ENCODE measurements at places on chromosomes 11 and 22.

GRCh38 chr11:3147257-3147619, 17.9 kb downstream of the OSBPL5 start:
- DNase-seq: no peak

- DNase-seq: no peak
Measured at GRCh38 chr11:43920598-43921419, 21.6 kb upstream of the C11orf96 start.

GRCh38 chr11:70301721-70302418, 31.4 kb downstream of the PPFIA1 start:
- DNase-seq: no peak

- DNase-seq: no peak
Measured at GRCh38 chr11:36672815-36673450, 74.9 kb upstream of the RAG2 start.

DNA sequence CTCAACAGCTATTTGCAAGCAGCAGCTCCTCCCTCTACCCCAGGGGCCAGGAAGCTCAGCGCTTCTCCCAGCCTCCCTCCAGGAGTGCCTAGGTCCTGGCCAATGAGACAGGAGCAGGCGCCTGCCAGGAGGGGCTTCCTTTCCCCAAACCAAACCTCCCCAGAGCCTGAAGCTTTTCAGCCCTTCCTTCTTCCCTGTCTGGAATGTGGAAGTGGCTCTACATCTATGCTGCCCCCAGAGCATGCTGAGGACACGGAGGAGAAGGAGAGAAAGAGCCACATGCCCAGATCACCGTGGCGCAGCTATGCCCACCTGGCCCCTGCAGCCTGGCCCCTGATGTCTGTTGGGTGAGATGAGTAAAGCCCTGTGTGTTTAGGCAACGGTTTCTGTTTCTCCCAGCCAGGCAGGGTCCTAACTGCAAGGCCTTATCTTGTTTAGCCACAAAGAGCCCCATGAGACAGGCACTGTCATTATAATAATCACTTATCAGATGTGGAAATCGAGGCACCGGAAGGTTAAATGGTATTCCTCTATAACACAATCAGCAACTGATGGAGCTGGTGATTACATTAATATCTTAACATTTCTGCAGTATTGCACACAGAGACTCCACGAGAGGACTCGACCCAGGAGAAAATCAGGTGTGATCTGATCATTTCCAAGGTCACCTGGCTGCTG, 315.8 kb downstream of the CTTN start:
- DNase-seq: no peak

DNA sequence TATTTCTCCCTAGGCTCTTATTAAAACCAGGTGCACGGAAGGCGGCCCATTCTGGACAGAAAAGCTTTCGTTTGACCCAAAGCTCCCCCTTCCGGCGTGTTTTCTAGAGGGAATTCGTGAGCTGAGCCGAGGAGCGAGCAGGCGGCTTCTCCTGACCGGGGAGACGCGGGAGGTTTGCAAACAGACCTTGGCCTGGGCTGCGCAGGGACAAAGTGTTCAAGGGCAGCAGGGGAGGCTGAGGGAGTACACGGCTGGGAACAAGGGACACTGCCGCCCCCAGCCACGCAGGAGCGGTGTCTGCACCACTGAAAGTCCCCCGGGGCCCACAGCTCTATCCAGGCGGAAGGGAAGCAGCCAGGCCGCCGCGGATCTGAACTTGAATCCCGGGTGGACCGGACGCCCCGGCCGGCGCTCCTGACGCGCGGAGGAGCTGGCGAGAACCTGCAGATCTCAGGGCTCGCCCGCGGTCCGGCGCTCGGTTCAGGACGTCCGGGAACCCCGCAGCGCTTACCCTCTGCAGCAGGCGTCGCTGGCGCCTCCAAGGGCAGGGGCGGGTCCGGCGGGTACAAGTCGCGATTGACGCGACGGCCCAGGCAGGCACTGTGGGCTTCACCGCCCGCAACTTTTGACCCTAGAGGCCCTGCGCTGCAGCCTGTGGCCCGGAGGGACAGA, 101.9 kb downstream of the WT1 start:
- DNase-seq: no peak

- no peak for DNase-seq
Measured at GRCh38 chr11:70078095-70078780, at the start of gene ANO1. ANO1 (plus strand) TSS chr11:70078317; CDS start chr11:70078607, 290 bp downstream.

DNA sequence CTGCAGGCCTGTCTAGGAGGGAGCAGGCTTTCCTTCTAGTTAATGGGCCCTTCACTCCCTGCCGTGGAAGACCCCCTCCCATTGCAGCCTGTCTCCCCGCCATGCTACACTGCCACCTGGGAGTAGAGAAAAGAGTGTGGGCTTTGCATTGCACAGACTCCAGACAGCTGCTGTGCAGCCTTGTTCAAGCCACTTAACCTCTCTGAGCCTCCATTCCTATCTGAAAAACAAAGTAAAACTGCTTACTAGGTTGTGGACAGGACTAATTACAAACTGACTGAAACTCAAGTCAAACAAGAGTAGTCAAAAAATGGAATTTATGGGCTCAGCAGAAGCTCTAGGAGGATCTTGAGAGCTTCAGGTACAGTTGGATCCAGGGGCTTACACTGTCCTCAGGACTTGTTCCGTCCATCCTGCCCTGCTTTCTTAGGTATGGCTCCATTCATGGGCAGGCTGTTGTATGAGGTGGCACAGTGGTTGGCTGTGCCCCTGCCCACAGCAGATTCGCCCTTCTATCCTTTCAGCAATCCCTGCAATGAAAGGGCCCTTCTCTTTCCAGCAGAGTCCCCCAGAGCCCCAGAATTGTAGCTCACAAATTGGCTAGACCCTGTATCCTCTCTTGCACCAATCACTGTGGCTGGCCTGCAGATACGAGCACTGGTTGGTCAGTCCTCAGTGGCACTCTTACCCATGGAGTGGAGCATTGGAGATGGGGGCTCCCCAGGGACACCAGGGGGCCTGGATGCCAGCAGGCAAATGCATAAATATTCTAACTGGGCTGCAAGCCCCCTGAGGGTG, 19.6 kb downstream of the PRDM11 start:
- DNase-seq: no peak

DNA sequence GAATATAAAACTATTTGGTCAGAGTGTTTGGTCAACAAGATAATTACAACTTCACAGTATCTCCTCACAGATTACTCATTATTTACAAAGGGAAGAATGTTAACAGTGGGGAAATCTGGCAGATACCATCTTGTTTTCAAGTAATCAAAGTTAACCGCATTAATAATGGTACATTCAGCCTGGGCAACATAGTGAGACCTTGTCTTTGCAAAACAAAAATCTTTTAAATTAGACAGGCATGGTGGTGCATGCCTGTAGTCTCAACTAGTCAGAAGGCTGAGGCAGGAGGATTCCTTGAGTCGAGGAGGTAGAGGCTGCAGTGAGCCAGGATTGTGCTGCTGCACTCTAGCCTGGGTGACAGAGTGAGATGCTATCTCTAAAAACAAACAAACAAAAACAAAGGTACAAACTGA, 78.5 kb downstream of the ACER3 start:
- DNase-seq: no peak

GRCh38 chr22:29816980-29817379, 21.1 kb downstream of the ASCC2 start:
- DNase-seq: no peak

GRCh38 chr22:21568347-21569075, 997 bp downstream of the UBE2L3 start:
- DNase-seq: no peak

- DNase-seq: no peak
Measured at GRCh38 chr11:127023991-127024390, 23.4 kb upstream of the KIRREL3 start.

GRCh38 chr11:128670631-128671030, 23.2 kb upstream of the FLI1 start:
- DNase-seq: no peak

DNA sequence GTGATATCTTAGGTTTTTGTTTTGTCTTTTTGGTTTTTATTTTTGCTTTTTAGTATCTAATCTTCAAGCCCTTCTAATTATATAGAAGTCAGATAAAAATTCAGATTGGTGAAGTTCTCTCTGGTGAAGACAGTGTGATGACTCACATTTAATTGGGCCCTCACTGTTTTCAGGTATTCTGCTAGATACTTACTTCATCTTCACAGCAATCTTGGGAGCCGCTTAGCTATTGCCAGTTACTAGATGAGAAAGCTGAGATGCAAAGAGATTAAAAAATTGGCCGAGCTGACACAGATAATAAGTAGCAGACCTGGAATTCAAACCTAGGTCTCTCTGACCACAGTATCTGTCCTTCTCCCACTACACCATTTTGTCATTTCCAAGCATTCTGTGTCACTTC, 75.0 kb downstream of the PPP2R1B start:
- DNase-seq: no peak

DNA sequence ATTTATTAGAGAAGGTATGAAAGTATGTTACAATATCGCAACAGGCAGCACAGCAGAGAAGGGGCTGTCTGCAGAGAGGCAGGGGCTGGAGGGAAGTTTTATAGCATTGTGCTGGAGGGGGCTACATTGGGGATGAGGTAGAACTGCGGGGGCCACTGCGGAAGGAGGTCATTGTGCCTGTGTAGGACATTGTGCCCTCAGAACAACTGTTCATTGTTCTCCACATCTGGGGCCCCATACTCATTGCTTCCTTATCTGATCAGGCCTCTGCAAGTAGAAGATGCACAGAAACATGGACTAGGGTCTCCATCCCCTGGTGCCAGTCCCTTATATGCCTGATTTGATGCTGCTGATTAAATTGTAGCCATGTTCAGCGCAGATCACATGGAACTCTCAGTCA, 12.1 kb downstream of the NADSYN1 start:
- no peak for DNase-seq

GRCh38 chr11:60821827-60822599, 19.9 kb upstream of the CCDC86 start:
- DNase-seq: no peak

DNA sequence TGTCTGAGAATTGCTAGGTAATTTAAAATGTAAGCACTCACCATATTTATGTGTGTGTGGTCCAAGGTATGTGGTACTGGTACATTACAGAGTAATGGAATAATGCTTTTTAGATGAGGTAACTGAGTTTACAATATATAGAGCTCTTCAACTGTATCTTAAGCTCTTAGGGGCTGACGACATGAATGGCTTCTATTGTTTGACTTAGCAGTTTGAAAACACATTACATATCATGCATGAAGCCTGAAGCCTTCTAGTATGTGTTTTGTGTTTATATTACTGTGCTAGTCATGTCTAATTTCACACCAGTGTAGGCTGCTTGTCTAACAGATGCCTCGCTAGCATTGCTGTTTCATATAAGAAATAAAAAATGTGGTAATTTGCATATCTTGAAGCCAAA, 37.2 kb downstream of the GAS2 start:
- no peak for DNase-seq

- no peak for DNase-seq
Measured at GRCh38 chr11:68266936-68267880, 4.6 kb downstream of the C11orf24 start.

- DNase-seq: no peak
Measured at GRCh38 chr11:66159324-66159984, 89.4 kb downstream of the PACS1 start.

DNA sequence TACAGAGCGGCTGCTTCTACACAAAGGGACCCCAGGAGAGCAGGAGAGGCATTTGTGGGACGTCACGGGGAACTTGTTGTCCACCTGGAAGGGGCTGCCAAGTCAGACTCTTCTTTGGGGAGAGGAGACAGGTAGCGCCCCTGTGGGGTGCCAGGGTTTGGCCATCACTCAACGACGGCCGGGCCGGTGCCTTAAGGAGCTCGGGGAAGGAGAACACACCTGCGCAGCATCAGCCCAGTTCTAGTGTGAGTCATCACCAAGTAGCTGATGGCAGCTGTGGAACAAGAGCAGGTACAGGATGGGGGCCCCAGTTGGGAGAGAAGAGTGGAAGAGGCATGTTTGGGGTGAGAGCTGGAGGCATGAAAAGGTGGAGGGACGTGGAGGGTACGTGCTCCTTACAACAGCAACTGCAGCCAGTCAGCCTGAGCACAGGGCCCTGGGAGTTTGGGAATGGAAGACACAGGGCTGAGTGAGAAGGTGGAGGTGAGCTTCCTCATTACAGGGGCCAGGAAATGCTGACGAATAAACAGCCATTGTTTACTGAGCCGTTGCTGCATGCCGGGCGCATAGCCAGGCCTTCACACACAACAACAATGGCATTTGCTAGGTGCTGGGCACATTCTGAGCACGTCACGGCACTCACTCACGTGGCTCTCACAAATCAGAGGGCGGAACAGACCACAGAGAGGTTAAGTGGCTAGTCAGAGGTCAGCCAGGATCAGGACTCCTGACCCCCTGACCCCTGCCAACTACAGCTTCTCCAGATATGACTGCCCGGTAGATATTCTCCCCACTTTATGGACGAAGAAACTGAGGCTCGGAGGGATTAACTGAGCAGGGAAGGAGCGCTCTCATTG, 29.1 kb upstream of the TP53I11 start:
- no peak for DNase-seq

GRCh38 chr11:14270690-14271542, 88.1 kb downstream of the RRAS2 start:
- no peak for DNase-seq

GRCh38 chr11:68946416-68947090, 34.2 kb downstream of the MRGPRD start:
- DNase-seq: no peak
